Activated CD4-positive, alpha-beta T cell treated with anti-CD3 and anti-CD28 coated beads, Interleukin-2, amount 10 ng/mL, durations not matched to agents 7 days and 5 days (primary cell): ENCODE measurements at places on chromosomes 6 and 20.

DNA sequence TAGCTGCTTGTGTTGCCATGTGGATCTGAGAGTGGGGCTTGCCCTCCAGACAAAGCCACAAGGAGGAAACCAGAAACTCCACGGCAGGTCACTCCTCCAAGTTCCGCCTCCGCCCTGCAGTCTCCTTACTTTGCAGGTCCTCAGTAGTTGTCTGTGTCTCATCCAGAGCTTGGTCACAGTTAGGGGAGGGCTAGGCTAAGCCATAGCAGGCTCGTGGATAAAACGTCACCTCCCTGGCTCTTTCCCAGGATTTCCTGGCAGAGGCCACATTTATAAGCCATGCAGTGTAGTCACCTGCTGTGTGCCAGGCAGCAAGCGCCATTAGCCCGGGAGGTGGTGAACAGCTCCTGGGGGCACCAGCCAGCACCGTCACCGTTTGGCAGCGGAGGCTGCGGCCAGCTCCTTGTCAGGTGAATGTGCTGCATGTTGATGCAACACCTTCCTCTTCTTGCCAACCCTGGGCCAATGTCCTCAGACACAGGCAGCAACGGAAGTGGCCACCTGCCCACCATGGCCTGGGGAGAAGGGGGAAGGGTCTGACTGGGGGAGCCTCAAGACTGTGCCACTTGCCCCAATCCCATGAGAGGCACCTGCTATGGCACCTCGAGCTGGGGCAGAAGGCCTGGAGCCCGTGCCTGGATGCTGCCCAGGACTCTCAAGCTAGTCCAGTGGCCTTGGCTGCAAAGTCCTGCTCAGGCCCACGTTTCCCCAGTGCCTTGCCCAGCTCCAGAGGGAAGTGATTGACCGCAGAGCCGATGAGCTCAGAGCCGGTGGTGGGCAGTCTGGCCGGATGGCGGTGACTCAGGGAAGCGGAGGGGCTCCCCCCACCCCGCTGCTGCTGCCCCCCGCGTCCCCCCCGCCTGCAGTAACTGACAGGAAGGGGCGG is 39.0 kb upstream of the SLCO4A1 start:
- peak; percentile 45 for DNase-seq
- peak overlapping the region; percentile 64 for H3K4me3 ChIP-seq
- H3K4me1 ChIP-seq, result peaks cover 32% of the 10 kb centered on the region
- no peaks in the 10 kb centered on the region for H3K36me3 ChIP-seq
- peak overlapping the region; percentile 79 for H3K27ac ChIP-seq

DNA sequence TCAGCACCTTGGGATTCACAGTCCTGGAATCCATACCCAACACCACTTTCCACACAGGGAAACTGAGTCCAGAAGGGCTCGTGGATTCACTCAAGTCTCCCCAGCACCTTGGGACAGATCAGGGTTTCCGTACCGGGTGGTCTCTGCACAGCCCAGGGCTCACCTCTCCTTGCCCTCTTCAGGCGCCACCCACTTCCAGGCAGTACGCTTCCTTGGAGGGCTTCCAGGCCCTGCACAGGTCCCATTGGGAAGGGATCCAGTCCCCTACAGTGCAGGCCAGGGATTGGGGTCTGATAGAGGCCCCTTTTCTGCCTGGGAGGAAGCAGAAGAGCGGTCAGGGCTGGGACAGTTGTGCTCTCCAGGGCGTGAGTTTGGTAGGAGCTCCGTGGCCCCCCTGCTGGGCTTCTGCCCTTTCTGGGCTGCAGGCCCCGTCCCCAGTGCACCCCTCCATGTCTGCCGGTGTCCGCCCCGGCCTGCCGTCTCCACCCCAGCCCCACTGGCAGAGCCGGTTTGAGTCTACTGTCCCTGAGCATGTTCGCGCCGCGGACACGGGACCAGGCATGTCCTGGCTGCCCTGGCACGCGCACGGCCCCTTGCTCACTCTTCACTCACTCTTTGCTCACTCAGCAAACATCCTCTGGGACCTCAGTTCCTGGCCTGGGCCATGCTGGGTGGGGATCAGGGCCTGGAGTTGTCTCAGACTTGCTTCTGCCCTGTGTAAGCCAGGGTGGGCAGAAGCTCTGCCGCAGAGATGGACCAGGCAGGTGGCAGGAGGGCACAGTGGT is 12.6 kb downstream of the SRC start:
- H3K4me1 ChIP-seq, result no peaks in the 10 kb centered on the region
- H3K4me3 ChIP-seq, result no peak overlapping the region
- no peak overlapping the region for H3K27ac ChIP-seq
- no peaks in the 10 kb centered on the region for H3K36me3 ChIP-seq
- DNase-seq, result no peak
- H3K27me3 ChIP-seq, result no peaks in the 10 kb centered on the region

DNA sequence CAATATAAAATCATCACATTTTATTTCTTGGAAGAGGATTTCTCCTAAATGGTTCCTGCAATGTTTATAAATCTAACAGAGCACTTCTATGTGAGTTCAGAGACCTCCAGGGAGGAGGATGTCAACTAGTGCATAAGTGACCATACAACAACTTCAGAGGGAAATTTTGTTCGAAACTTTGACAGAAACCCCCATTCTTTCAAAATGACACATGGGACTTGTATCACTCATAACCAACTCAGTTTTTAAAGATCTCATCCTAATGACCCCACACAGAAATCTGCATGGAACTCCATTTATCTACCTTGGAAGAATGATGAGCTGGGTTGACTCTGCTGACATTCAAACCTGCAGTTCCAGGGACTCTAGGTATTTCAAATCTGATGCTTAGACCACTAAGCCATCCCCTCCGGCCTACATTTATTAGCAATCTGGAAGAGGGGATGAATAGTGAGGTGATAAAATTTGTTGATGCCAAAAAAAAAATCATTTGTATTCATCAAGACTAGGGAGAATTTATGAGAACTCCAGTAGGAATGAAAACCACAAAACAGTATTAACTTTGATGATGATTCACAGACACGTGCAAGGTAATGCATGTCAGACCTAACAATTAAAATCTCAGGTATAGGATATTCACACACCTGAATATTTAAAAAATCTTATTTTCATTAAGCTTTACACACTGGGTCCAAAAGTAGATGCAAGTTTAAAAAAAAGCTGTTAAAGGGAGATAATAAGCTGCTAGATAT is 153.0 kb downstream of the REV3L start:
- no peak overlapping the region for H3K27ac ChIP-seq
- peaks cover 31% of the 10 kb centered on the region for H3K36me3 ChIP-seq
- H3K4me3 ChIP-seq, result no peak overlapping the region

DNA sequence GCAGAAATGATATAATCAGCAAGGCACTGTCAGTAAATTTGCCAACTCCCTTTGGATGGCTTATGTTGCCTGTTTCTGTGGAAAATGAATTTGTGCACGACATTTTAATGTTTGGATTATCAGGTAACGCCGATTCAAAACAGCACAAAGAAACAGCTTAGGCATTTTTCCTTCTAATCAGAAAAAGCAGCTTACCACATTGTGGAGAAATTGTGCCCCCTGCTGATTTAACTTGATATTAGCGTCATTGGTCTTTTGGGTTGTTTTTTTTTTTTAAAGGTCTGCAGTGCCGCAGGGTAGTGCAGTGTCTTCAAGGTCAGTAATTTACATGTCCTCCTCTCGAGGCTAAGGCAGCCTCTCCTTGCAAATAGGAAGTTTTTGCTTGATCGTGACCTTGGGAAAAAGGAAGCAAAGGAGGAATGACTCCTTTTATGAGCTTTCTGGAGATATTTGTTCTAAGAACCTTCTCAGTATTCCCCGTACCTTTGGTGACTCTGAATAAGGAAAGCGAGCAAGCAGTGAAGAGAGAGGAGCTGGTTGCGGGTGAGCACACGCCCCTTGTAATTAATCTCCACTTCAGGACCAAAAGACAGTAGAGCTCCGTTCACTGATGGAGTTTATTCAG is 79.1 kb downstream of the ELOVL4 start:
- H3K36me3 ChIP-seq, result no peaks in the 10 kb centered on the region
- peaks cover 8% of the 10 kb centered on the region for H3K27me3 ChIP-seq
- no peak overlapping the region for H3K27ac ChIP-seq
- no peak overlapping the region for H3K4me3 ChIP-seq
- peaks cover 11% of the 10 kb centered on the region for H3K4me1 ChIP-seq
- peak; percentile 62 for DNase-seq

DNA sequence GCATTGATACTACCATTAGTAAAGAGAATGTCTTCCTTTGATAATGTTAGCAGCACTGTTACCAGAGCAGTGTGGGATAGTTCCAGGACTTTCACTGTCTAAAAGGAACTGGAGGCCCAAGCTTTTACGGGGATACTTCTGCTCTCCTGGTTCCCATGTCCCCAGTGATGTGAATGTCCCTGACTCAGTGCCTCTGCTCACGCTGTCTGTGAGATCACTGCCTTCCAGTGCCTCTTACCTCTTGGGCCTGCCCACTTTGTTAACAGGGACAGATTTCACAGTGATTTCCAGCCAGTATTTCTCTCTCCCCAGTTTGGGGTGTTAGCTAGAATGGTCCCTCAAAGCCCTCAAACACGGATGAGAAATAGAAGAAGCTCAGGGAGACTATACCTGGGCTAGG is 14.4 kb downstream of the PTPRA start:
- no peak for DNase-seq
- H3K4me1 ChIP-seq, result peaks cover 43% of the 10 kb centered on the region
- H3K36me3 ChIP-seq, result peaks cover 15% of the 10 kb centered on the region
- H3K4me3 ChIP-seq, result no peak overlapping the region

DNA sequence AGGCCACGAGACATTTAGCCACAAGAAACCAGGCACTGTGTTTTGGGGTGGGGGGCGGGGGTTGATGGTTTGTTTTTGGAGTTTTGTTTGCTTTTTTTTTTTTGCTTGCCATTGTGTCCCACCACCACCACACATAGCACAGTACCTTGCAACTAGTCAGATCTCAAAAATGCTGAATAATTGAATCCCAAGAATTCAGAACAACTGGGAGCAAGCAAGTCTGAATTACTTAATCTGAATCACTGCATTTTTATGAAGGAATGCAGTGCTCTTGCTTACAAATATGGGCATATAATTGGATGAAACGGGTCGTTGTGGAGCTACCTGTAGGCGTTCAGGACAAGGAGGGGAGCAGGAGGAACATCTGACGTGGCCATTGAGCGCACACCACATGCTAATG is 151.5 kb upstream of the CDYL start:
- no peak overlapping the region for H3K4me3 ChIP-seq
- H3K4me1 ChIP-seq, result no peaks in the 10 kb centered on the region
- no peak overlapping the region for H3K27ac ChIP-seq
- H3K27me3 ChIP-seq, result peaks cover 4% of the 10 kb centered on the region

DNA sequence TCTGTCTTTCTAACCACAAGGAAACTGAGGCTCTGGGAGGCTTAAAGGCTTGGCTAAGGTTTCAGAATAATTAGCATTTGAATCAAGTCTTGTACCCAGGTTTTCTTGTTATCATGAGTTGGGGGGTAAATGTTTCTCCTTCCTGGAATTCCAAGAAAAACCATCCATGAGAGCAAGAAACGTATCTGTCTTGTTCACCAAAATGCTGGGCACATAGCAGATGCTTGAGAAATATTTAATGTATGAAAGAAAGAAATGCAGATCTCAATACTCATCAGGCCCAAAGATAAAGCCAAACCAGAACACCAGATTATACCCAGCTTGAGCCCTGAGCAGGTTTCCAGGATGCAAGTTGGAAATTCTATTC is 164.6 kb downstream of the CLIC5 start:
- H3K36me3 ChIP-seq, result no peaks in the 10 kb centered on the region
- H3K4me3 ChIP-seq, result no peak overlapping the region
- DNase-seq, result no peak
- H3K27ac ChIP-seq, result no peak overlapping the region
- peaks cover 5% of the 10 kb centered on the region for H3K27me3 ChIP-seq
